ENCODE measurements at places on chromosomes 1 and 21.

DNA sequence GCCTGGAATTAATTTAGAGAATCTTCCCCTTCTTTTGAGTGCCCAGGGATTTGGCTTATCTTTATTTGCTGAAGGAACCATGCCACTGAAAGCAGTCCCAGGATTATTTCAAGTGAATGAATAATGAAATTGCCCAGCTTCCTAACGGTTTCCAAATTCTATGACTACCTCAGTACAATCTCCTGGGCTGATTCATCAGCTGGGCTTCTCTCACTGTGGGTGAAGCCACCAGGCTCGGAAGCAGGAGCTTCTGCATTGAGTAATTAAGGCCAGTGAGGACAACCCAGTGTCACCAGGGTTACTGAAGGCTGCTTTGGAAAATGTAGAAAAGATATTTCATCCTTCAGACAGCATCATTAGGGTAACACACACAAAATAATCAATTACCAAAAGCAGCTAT, 169.8 kb downstream of the DAB1 start:
- no peak for DNase-seq

DNA sequence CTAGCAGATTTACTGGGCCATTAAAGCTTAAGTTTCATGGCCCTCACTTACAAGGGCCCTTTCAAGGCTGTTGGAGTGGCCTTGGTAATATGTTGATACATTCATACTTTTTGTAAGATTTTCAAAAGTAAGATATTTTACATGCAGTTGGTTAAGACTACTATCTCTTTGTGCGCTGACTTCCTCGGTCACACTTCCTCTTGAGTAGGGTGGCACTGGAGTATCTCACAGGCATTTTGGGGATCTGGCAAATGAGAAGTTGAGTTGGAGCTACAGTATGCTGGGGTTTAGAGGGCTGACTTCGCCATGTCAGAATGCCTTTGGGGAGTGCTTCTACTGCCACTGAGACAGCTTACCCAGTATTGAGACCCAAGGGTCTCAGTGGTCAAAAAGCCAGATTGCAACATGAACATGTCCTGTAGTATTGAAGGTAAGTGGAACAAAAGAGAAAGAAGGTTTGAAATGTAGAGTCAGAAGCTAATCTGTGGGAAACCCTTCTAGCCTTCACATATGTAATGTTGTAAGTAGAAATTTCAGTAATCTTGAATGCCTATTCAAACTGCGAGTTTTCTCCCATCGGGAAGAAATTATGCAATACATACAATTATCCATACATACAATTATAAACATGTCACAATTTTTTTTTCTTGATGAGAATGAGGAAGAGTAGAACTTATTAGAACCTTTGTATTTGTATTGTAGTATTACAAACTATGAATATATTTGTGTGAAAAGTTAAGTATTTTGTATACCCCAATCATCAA, 32.3 kb upstream of the RALGPS2 start:
- no peak for DNase-seq

DNA sequence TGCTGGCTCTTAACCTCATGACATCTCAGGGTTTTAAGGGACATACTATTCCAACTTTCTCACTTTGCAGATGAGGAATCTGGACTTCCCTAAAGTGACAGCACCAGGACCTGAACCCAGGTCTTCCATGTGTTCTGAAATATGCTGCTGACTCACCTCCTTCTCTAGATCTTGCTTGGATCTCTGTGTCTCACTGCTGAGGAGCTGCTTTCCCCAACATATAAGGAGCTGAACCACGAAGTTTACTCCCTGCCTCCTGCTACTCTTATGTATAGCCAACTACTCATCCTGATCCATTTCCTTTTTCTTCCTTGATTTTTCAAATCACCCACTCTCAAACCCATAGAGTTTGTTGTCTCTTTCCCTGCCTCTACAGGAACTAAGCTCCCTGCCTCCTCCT, 38.2 kb downstream of the ALG14 start:
- no peak for DNase-seq

DNA sequence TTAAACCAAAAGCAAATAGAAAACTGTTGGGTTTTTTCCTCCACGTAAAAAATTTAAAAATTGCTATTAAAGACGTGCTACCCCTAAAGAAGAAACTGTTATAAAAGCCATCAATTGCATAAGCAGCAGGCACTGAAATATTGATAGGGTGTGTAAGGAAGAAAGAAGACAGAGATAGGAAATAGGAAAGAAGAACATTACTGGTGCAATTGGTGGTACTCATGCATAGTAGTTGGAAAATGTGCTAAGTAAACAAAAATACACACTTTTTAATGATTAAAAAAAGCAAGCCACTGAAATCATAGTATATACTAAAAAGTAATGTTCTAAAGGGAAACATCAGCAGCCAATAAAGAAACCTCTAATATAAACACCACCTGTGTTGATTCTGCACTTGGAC, 52.8 kb upstream of the ANGPTL3 start:
- no peak for DNase-seq

- DNase-seq: no peak
Measured at GRCh38 chr21:36661511-36662309, 37.2 kb upstream of the SIM2 start.

DNA sequence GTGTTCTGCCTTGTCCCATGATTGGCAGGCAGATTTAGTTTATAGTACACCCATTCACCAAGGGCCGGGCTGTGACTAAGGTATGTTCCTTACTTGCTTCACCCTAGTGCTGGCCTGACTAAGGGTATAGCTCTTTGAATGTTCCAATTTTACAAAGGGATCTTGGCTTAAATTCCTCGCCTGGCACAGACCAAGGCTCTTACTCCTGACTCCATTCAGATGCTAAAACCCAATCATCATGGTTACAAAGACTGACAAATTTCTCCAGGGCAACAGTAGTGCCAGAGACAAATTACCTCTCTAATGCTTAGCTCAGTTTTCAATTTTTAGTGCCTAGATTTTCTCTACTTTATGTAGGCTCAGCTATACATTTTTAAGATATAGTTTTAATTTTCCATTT, 11.5 kb upstream of the C1orf53 start:
- DNase-seq: no peak

DNA sequence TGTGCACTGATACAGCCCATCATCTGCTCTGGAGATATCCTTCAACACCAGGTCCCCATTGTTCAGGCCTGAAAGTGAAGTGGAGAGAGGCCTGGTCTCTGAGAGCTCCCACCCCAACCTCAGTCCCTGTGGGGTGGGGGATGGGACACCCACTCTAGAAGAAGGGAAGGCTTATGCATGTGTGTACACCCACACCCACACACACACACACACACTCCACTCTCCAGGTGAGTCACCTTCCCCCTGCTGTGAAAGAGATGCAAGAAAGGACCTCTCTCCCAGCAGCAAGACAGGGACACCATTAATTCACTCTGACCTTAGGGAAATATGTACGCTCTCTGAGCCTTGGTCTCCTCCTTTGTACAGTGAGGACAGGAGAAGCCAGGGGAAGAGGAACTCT, 5.9 kb downstream of the VSIG8 start:
- no peak for DNase-seq

DNA sequence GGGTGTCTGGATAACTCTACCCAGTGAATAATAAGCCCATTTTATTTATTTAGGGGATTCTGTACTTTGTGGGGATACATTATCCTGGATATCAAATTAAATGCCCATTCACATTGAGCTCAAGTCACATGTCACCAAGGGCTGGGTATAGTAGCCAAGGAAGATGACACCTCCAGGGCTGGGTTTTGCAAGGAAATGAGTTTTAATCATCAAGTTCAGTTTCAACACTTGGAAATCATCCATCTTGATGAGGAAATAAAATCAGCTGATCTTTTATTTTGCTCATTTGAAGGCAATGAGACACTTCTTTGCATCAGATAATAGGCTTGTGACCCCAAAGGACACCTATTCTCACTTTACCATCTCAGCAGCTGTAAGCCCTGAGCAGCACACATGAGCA, 80.0 kb upstream of the TNR start:
- DNase-seq: no peak

DNA sequence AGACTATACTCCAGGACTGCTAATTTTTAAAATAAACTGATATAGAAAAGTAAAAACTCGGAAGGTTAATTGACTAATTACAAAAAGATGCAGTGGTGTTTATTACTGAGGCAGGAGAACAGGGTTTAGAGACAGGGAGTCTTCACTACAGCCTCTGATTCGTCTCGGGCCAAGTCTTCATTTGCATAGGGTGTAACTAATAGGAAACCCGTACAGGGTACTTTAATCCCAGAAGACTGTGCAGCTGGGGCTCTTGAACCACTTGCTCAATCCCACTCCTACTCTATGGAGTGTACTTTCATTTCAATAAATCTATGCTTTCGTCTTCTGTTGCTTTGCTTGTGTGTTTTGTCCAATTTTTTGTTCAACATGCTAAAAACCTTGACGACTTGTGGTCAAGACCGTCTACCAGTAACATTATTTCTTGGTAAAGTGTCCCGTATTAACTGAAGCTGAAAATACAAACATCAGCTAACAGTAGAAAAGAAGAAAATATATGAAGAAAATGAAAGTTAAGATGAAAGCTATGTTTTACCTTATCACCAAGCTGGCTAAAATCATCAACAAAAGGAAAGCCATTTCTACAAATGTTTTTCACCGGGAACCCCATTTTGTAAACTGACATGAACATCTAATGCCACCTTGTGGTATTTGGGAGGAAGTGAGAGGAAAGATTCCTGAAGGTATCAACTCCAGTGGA, 8.0 kb downstream of the SDHB start:
- no peak for DNase-seq

DNA sequence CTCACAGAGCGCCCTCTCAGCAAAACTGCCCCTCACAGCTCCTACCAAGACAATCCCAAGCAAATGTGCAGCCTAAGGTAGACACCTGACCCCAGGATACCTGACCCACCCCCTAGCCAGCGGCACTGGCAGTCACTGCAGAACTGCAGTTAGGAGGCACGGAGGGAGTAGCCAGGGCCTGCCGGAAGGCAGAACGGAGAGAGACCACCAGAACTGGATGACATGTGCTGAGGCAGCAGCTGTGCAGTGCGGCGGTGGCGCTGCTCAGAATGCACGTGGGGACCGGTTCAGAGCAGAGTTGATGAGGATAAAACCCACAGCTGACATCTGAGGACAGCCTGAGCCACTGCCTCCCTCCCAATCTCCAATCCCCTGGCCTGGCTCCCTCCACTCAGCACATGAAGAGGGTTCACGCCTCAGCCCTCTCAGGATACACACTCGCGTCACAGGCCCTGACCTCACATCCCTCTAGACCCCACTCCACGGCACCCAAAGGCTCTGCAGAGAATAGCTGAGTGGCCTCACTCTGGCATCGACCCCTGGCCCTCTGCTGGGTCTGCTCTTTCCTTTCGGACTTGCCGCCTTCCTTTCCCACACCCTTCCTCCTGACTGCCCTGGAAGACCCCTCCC, 29.6 kb downstream of the UBE2G2 start:
- no peak for DNase-seq

GRCh38 chr1:91476533-91477217, 24.0 kb upstream of the CDC7 start:
- no peak for DNase-seq

GRCh38 chr1:170267317-170267716, 121.6 kb downstream of the NTMT2 start:
- no peak for DNase-seq

DNA sequence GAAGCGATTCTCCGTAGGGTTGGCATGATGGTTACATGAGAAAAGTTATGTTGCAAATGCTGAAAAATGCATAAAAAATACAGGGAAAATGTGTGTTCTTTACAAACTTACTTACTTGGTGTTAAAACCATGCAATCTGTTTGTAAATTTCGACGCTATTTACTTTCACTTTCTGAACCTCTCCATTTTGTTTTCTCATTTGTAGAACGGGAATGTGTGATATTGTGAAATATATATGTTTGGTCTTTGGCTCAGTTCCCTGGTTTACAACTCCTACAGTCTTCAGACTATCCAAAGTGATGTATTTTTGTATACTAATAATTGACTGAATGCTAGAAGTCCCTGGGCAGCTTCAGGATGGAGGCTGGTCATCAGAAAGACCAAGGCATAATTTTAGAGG, 982.3 kb downstream of the ADGRL2 start:
- no peak for DNase-seq

DNA sequence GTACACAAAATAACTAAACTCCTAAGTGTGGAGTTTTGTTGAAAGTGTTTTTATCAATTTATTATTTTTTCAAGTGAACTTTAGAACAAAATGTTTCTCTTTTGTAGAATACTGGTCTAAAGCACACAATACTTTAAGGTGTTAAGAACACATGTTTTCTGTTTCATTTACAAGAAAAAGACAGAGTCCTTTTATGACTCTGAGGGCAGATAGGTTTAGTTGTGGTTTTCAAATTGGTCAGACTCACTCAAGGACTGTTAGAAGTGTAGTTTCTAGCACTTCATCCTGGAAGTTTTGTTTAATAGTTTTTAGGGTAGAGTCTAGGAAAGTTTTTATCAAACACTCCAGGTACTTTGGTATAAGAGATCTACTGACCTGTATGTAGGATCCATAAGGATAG, 376.5 kb downstream of the LRRIQ3 start:
- no peak for DNase-seq

DNA sequence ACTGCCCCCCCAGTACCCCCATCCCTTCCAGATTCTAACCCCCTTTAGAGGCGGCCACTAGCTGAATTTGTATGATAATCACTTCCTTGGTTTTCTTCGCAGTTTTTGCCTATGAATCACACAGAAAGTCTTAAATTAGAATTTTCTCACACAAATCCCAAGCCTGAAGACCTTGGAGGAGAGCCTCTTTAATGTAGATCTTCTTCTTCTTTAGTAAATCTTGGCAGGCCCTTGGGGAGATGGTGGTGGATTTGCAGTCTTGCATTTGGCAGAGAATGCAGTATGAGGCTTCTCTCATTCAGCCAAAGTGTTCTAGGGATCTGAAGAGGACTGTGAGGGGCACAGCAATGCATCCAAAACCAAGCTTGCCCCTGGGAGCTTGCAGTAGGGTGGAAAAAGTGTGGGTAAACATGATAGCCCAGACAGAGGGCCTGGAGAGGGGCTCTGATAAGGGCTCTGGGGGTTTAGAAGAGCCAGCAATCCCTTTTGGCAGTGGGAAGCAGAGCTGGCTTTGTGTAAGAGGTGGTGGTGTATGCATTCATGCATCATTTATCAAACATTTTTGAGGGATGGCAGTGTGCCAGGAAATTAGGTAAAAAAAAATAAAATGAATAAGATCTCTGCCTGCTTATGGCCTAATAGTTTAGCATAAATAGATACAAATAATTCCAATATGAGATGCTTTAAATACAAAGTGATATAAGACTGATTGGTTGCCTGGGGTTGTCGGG, 7.7 kb upstream of the CDC42 start:
- no peak for DNase-seq

DNA sequence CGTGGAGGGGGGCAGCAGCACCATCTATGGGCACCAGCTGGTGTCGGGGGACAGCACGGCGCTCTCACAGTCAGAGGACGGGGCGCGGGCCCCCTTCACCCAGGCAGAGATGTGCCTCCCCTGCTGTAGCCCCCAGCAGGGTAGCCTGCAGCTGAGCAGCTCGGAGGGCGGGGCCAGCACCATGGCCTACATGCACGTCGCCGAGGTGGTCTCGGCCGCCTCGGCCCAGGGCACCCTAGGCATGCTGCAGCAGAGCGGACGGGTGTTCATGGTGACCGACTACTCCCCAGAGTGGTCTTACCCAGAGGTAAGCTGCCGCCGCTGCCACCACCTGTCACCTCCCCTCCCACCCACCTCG, 106.2 kb upstream of the VAMP3 start:
- no peak for DNase-seq

GRCh38 chr21:42780617-42781016, 98.7 kb downstream of the WDR4 start:
- no peak for DNase-seq

Measured in stimulated activated CD8-positive, alpha-beta memory T cell treated with anti-CD3 and anti-CD28 coated beads, Interleukin-4, amount 100 ng/mL, for 4 hours (primary cell).